ENCODE measurements at places on chromosomes 7 and 10.

DNA sequence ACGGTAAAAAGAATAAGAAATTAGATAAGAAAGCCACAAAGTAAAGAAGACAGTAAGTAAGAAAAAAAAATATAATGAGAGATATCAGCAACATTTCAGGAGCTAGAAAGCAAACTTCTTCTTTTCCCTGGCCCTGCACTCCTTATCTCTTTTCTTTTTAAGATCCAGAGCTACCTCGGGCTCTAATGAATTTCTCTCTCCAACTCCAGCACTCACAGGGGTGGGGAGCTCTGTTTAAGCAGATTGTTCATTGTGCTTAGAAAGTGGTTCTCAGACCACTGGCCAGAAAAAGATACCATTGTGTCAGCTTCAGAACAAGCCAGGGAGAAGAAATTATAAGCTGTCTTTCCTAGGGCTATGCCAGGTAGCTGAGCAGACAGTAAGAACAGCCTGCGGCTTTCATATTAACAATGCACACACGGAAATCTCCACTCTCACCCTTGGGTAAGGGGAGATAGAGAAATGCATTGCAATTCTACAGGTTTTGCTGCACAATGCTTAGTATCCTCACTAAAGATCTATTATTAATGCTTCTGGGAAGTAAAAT, 19.3 kb downstream of the OR2F1 start:
- no peak for DNase-seq

- DNase-seq, result no peak
Measured at GRCh38 chr7:39069896-39070881, 92.5 kb downstream of the POU6F2 start.

DNA sequence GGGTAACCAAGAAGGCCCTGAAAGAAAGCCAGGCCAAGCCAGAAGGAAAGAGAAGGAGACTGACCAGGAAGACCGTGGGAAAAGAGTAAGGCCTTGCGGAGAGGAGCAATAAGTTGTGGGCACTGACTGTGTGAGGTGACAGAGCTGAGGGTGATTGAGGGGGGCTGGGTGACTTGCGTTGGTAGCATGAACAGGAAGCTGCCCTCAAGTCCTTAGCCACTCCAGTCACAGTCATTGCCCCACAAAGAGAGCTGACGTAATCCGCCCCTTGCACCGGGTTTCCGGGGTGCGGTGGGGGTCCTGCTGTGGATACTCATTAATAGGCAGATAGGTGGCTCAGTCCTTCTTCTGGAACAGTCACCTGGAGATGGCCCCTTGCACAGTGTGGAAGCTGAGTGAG, 16.1 kb upstream of the DMBT1 start:
- DNase-seq, result no peak

GRCh38 chr10:114600057-114600456, 58.0 kb downstream of the ABLIM1 start:
- DNase-seq, result no peak

GRCh38 chr10:102654566-102654965, 10.3 kb downstream of the TRIM8 start:
- no peak for DNase-seq
